ENCODE measurements at places on chromosomes 3 and 15. TPM values are rescaled to one million over a fixed set of nuclear protein-coding genes. Genes with fewer than 3 reads are reported as not detected.

Gene THRB
- not detected for total RNA-seq

Gene CLDN16
- not detected for total RNA-seq

Gene FILIP1L
- total RNA-seq = 0.35 TPM

Gene EPHB3
- 0.04 TPM for total RNA-seq

Gene PRTG
- total RNA-seq = not detected

Gene SERPINI2
- not detected for total RNA-seq

All from activated naive CD8-positive, alpha-beta T cell treated with anti-CD3 and anti-CD28 coated beads for 36 hours (primary cell).